ENCODE measurements at places on chromosomes 1 and 21. TPM values are rescaled to one million over a fixed set of nuclear protein-coding genes. Genes with fewer than 3 reads are reported as not detected.

FCRL5 gene
- 1.2 TPM for total RNA-seq

KRTAP19-3 gene
- not detected for total RNA-seq

DNA sequence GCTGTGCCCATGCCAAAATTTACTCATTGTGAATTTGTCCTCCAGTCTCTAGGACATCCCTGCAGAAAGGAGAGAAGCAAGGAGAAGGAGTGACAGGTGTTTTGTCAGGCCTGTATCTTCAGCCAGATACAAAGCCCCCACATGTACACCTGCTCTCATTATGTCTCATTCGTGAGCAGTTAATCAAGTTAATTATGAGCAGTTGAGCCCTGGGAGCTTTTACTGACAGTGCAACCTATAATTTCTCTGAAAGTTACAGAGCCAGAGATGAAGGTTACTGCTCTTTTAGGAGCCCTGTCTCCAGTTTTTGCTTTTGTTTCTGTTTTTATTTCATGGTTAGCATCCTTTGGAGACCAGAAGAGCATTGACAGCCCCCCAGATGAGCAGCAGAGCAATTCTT is 5.0 kb upstream of the ILDR2 start:
- no peak for DNase-seq

DNA sequence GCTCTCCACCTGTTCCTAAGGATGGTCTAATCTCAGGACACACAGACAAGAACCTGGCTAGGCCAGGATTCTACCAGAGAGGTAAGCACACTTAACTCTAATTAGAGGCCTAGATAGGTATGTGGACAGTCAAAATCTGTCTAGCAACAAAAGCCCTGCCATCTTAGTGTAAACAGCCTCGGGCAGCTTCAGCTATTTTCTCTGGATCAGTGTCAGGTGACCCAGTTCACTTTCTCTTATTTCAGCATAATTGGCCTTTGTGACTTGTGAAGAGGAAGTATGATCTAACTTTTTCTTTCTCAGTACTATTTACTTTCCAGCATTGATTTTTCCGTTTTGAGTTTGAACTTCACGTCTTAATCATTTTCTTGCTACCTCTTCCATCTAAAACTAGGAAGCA is 217.7 kb downstream of the CRB1 start:
- DNase-seq: no peak

DNA sequence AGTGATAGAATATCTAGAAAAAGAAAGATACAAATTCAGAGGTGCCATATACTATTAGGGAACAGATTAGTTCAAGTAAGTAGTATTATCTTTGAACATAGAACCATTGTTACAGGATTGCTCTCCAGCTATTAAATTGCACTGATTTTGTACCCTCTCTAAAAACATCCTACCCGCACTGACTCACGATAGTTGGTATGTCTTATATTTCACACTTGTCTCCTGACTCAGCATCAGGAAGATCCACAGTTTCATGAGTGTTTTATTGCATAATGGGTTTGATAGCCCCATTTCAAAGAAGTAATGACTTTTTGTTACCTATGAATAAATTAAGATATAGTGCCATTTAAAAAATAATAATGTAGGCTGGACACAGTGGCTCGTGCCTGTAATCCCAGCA is 6.0 kb downstream of the TATDN3 start:
- DNase-seq: no peak

DNA sequence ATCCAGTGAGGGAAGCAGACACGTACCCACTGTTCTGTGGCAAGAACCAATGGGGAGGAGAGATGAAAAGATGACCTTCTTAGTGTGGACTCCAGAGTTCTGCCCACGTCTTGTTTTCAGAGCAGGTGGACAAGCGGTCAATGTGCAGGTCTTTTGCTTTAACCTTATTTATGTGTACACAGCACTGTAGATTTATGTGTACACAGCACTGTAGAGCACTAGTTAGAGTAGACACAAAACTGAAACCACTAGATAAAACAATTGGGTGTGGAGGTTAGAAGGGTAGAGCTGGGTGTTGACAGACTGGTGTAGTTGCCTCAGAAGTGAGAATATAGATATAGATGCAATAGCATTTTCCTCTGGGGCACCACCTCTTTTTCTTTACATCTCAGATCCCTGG is 150.0 kb downstream of the MAGI3 start:
- DNase-seq: no peak

- DNase-seq: no peak
Measured at GRCh38 chr1:174871886-174872285, 127.9 kb upstream of the CACYBP start.

GRCh38 chr1:3211582-3212375 is 142.8 kb downstream of the PRDM16 start:
- DNase-seq: no peak

- DNase-seq: peak; percentile 74
Measured at GRCh38 chr1:162285149-162285561, 91.5 kb downstream of the SPATA46 start.

DNA sequence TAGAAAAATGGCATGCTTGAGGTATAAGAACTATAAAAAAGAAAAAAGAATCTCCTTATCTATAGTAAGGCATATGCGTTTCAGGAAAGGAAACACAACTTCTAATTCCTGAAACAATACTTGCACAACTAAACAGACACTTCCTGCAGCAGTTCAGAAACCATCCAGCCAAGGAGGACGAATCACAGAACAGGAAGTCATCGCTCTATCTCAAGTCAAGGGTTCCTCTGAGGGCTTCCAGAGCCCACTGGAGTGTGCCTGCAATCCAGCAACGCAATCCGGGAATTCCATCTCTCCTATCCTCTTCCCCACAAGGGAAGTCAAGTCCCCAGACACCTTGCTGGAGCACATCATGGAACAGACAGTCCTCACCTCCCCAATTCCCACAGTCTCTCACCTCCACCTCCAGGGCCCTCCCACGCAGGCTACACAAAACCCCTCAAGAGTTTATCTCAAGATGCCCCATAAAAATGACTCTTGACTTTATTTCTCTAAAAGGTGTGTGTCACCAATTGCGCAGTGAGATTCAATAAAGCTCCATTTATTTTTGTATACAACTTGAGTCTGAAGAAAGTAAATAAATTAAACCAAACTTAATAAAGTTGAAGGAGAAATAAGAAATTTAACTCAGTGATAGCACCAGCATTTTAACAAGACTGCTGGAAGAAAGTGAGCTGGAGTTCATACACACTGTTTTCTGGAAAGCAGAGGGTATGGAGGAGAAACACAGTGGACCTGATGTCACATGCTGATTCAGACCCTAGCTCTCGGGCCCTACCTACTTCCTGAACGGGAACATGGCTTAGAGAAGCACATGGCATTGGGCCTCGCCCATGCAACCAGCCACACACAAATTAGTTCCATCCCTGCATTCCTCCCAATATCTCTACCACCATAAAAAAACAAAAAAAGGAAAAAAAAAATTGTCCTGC is 39.9 kb downstream of the SIPA1L2 start:
- DNase-seq: peak; percentile 53

GRCh38 chr1:242788771-242789170 is 264.3 kb upstream of the PLD5 start:
- DNase-seq: no peak

GRCh38 chr1:53658489-53659230 is 80.3 kb downstream of the GLIS1 start:
- DNase-seq: no peak

- no peak for DNase-seq
Measured at GRCh38 chr1:6245869-6246496, 2.0 kb downstream of the HES3 start.

GRCh38 chr1:64750875-64751274 is 6.0 kb downstream of the RAVER2 start:
- no peak for DNase-seq

DNA sequence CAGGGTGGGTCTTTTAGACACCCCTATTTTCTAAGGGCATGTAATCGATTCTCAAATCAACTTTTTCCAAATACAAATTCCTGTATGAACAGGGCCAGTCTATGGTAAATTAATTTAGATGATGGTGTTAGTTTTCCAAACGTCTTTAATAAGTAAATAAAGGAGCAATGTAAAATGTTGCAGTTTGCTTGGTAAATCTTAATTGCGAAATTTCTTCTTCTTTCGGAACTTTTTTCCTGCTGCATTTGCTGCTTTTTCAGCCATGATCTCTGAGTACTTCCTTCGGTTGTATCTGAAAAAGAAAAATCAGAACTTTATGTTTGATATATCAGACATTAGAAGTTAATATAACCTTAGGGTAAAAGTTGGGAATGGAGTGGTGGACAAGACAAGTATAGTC is 9.4 kb downstream of the DNTTIP2 start:
- DNase-seq: no peak

- no peak for DNase-seq
Measured at GRCh38 chr1:20160034-20160433, 20.9 kb downstream of the PLA2G2F start.

GRCh38 chr1:245418077-245418476 is 263.3 kb downstream of the KIF26B start:
- DNase-seq: no peak

DNA sequence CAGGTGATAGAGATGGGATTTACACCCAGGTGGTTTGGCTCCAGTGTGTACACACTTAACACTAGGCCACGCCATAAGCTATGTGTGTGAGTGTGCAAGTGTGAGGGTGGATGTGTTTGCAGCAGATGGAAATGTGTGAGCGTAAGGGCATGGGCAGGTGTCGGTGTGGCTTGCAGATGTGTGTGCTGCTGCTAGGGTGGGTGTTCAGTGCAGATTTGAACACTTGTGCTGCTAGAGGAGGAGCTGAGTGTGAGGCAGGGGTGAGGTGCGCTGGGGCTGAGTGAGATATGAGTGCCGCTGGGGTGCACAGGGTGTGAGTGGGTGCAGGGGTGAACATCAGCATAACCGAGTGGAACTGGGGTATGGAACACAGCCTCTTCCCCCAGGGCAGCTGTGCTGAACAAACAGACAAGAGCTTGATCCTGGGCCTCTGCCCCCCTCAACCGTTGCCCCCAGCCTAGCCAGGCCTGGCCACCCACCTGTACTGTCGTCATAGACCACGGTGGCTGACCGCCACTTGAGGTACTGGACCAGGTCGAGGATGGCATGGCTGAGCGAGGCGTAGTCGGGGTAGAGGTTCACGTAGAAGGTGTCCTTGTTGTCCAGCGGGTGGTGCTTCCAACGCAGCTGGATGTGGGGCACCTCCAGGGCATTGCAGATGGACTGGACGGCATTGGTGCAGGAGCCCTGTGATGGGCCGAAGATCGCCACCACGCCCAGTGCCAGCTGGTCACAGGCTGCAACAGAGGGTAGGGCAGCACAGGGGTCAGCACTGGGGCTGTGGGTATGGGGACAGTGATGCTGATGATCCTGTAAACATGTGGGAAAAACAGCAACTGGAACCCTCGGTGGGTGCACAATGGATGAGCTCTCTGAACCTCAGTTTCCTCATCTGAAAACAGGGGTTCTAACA is 153.9 kb downstream of the GRIK3 start:
- DNase-seq: peak; percentile 43

- DNase-seq: no peak
Measured at GRCh38 chr1:174799136-174799479, 200.6 kb upstream of the CACYBP start.

GRCh38 chr1:22784737-22785136 is 74.1 kb downstream of the EPHB2 start:
- no peak for DNase-seq

DNA sequence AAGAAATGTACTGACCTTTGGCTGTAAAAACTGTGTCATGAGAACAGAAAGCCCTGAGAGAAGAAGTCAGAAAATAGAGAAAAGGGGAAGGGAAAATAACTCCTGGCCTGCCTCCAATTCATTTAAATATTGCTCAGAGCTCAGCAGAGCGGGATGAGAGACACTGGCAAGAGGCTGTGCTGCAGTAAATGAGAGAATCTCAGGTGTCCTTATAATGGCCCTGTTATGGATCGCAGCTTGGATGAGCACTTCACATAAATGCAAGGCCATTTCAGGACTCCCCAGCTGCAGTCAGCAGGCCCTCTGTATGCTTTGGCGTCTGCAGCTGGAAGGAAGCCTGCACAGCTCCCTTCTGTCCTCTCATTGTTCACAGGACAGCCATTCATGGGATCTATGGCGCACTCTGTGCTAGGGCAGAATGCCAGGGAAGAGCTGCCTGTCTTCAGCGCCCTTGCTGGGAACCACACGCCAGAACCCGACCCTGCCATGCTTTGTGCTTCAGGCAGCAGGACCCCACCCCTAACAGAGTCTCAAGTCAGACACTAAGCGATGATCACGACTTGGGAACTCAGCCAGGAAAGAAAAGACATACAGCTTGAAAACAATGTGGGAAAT is 20.7 kb upstream of the ABCB10 start:
- no peak for DNase-seq

DNA sequence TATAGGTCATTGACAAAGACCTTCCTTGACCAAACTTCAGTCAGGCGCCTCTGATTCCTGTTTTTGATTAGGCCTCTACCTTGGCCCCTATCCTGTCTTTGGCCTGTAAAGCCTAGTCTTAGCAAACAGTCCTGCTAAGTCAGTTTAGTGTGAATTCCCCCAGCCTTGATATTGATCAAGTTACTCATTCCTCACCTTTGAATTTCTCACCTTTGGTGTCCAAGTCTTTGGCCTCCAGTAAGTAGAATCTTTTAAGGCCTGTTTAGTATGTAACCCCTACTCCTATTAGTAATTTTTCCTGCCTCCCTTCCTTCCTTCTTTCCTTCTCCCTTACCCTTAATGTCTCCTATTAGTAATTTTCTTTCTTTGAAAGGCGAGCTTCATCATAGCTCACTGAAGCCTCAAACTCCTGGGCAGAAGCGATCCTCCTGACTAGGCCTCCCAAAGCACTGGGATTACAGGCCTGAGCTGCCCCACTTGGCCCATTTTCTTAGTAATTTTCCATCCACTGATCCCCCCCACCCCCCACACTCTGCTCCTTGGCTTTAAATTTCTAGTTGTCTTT is 13.0 kb upstream of the ZNF692 start:
- no peak for DNase-seq

DNA sequence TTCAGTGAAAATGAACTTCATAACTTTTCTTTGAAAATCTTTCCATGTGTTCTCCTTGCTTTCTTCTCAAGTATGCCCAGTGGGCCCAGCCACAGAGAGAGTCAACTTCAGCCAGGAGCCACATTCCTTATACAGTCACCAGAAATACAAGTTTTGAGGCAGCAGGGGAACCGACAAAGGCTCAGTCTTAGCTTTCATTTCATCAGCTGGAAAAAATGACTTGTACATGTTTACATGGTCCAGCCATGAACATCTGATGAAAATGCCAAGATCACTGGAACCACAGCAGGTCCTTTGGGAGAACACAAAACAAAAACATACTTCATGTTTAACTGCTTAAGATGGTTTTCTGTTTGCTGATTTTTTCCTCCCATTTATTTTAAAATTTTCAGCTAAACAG is 72.5 kb downstream of the SYDE2 start:
- no peak for DNase-seq

DNA sequence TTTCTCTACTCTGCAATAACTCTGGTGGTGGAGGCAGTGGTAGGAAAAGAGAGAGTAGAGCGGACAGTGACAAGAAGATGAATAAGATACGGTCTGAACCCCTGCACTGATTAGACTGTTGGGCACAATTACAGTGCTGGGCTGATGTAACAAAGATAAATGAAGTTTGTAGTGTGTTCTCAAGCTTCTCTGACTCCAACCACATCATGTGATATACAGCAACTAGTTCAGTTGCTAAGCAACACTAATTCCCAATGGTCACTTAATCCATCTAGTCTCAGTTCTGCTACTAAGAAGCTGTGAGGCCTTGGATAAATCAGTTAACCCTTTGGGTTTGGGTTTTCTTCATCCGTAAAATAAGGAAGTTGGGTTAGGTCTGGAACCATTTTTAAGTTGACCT is 17.3 kb downstream of the DDR2 start:
- no peak for DNase-seq

Data from lower lobe of right lung (tissue), 2 donors.